ENCODE measurements at places on chromosomes 12 and 14.

- no peak for DNase-seq
These were observed 237.1 kb downstream of the FOXN3 start for GRCh38 chr14:89179891-89180404.

- no peak for DNase-seq
These were observed 131.0 kb upstream of the SRRM4 start for GRCh38 chr12:118850244-118850825.

- DNase-seq: no peak
These were observed 30.1 kb upstream of the STON2 start for GRCh38 chr14:81430235-81430634.

DNA sequence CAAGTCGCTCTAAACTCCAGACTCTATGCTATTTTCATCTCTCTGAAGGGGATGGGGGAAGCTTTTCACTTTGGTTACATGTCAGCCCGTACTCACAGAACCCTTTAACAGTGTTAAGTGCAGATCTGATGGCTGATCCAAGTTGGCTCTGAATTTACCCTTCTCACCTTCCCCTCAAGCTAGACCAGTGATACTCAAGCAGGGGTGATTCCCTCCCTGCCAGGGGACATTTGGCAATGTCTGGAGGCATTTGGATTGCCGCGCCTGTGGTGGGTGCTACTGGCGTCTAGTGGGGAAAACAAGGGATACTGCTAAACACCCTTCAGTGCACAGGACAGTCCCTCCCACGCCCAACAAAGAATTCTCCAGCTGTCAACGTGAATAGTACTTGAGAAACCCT lies 6.0 kb upstream of the TEX52 start:
- no peak for DNase-seq

DNA sequence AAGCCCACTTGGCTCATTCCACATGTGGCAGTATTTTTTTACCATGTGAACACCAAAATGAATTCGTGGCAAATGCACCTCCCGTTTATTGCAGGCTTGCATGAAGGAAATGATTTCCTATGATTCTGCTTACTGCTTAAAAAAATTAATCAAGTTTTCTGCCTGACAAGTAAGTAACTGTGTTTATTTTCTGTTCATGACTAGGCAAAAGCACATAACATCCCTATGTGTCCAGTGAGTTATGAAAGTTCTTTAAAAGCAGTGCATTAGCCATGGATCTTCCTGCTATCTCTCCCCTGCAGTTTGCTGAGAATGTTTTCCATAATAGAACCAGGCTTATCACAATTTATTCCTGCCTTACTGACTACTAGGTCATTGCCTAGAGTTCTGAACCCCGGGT lies 20.4 kb downstream of the GPR65 start:
- DNase-seq: no peak

DNA sequence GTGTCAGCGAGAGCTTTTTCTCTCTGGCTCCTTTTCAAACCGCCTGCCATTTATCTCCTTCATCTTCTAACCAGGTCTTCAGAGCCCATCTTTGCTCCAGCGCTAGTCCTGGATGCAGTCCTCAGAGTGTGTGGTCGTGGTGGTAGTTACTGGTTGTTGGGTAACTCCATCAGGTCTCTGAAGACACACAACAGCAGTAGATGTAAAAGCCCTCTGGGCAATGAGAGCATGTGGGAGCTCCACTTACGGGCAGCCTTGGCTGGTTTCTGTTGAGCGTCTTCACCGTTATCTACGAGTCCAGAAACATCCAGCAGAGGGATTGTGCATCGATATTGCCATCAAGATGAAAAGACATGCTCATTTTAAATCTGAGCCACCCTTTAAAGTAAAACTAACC lies 61.2 kb downstream of the FBXL14 start:
- DNase-seq: no peak

DNA sequence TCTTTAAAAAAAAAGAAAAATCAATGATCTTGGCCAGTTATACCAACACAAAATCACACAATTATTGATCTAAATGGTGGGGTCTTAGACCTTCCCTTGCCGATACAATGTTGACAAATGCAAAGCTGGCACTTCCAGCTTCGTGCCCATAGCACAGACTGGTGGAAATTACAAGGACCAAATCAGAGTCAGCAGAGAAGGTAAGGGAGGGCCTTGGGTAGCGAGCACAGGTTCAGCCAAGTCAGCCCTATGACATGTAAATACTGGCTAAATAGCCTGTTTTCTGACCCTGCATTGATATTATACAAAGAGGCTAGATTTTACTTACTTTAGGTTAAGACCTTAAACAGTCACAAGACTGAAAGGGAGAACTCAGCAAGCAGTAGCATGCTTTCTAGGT lies 30.3 kb upstream of the WDR89 start:
- no peak for DNase-seq

DNA sequence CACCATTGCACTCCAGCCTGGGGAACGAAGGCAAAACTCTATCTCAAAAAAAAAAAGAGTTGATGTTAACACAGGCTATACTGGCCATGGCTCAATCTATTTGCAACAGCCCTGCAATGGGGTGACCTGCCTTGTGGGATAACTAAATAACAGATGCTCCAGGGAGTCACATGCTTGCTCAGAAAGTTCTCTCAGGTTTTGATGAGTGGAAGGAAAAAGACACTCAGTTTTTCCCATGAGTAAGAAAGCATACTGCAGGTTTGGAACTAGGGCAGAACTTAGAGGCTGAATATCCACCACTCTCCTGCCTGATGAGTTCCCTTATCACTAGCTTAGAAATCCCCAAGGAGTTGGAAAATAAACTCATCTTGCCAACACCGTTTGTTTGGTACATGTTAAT lies 16.9 kb downstream of the WSB2 start:
- DNase-seq: no peak

GRCh38 chr12:132406493-132407450 lies 77.4 kb upstream of the GALNT9 start:
- no peak for DNase-seq

GRCh38 chr12:3747976-3748619 lies 4.8 kb downstream of the CRACR2A start:
- DNase-seq: no peak

DNA sequence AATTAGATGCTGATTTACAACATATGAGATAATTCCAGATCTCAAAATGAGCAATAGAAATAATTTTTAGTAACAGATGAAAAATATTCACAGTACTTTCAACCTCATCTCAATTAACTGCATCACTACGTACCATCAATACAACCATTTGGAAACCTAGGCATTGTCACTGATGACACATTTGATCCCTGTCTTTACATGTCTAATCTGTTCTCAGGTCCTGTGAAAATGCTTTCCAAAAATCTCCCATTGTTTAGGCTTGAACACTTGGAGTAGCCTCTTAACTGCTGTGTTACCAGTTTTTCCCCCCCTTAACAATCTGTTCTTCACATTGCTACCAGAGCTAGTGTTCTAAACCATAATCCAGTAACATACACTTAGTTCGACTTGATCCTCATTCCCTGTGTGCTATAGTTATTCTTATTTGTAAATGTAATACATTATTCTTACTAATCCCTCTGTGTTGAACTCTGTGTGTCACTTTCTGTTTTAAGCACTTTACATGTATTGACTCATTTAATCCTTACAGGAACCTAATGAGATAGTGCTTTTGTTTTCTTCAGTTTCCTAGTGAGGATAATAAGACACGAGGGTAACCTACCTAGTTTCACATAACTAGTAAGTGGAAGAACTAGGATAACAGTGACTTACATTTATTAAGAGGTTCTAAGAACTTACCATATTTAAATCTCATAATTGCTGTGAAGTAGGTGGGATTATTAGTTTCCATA lies 41.7 kb downstream of the LARP4 start:
- DNase-seq: no peak

DNA sequence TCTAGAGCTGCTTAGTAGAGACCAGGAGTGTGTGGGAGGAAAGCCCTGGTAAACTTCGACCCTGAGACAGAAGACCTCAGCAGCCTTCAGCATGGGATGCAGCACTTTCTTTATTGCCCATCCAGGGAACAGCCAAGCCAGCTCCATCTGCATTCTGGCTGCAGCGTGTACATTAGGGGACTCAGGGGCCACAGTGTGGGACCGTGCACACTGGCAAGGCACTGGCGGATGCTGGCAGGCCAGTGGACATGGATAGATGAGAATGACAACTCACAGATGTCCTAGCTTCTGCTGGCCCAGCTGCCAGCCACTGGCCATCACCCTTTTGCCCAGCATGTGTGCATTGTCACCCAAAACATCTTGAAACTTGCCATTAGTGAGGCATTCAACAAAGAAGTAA lies 12.5 kb downstream of the PLD4 start:
- DNase-seq: no peak

DNA sequence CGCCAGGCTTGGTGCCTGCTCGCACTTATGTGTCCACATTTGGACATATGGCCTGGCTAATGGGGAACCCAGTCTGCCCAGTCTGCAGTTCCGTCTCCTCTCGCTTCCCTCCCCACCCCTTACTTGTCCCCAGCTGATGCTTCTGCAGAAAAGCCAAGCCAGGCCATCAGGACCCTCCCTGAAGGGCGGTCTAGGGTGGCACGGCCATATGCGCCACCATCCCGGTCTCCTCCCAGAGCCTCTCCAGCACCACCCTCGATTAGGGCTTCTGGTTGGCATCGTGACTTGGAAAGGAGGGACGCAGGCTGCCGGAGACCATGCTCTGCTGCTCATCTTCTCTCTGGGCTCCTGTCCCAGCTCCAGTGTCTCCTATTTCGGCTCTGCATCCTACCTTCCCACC lies 54.6 kb downstream of the CALM1 start:
- DNase-seq: no peak

DNA sequence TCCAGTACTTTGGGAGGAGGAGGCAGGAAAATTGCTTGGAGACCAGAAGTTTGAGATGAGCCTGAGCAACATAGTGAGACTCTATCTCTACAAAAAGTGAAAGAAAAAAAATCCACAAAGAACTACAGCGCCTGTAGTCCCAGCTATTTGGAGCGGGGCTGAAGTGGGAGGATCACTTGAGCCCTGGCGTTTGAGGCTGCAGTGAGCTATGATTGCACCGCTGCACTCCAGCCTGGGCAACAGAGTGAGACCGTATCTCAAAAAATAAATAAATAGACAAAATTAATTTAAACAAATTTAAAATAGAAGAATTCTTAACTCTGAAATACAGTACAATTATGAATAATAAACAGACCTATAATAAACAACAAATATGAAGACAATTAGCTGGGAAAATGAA lies 40.9 kb downstream of the ATL1 start:
- DNase-seq: no peak

DNA sequence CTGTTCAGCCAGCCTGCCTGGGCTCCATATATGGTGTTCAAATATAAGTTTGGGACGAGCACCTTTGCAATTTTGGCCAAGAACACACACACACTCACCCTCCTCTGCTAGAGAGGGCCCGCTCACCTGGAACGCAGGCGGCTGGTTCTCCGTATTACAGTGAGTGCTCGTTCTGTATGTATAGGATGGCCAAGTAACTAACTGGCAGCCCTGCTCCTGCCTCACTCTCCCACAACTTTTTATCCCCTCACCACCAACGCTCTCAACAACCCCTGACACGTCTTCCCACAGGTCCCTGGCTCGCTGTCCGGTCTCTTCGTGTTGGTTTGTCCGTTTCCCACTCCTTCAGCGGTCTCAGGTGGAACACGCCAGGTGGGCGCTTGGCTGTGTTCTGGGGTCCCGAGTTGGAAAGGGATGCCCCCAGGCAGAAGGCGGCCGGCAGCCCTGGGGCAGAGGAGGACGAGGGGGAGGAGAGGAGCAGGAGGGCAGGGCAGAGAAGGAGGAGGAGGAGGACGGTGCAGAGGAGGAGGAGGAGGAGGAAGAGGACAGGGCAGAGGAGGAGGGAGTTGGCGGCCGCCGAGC lies 398 bp upstream of the MSRB3 start:
- DNase-seq: no peak

DNA sequence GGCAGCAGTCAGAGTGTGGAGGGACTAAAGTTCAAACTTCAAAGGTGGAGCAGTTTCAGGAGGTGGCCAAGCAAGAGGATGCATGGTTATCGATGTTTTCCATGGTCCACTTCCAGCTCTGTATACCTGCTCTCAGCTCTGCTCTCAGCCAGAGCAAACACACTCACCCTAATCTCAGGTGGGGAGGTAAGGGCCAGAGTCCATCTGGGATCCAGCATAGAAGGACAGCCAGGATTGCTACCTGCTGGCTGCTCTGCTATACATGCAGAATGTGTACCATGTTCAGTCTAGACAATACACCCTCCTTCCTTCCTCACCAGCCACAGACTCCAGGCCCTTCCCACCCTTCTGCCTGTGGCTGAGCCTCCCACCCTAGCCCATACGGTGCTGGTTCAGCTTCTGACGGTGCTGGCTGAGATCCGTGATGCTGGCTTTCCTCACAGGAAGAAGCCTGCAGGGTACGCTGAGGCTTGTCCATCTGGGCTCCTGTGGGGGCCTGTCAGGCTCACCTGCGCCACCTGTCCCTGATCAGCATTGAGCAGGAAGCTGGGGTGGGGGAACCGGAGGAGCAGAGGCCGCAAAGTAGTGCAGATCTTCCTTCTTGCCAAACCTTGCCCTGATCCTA lies 2.4 kb downstream of the CBLN3 start:
- DNase-seq: no peak

DNA sequence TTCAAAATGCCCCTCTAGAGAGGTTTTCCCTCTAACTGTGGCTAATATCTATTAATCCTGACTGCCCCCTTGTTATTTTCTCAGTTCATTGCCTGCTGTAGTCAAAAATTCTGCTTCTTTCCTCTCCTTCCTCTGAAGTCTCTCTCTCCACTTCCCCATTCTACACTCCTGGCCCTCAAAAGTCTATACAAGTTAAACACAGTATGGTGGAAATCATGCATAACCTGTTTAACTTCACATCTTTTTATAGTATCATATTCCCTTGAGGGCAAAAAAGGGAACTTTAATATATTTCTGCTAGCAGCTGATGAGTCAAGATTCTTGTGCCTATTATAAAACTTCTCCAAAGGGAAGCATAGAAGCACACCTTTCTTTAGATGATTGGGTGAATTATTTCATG lies 16.7 kb downstream of the GRIP1 start:
- DNase-seq: no peak

GRCh38 chr14:47346849-47347248 lies 328.6 kb downstream of the MDGA2 start:
- DNase-seq: no peak

- DNase-seq: no peak
These were observed 79.4 kb upstream of the GZMB start for GRCh38 chr14:24713404-24713803.

DNA sequence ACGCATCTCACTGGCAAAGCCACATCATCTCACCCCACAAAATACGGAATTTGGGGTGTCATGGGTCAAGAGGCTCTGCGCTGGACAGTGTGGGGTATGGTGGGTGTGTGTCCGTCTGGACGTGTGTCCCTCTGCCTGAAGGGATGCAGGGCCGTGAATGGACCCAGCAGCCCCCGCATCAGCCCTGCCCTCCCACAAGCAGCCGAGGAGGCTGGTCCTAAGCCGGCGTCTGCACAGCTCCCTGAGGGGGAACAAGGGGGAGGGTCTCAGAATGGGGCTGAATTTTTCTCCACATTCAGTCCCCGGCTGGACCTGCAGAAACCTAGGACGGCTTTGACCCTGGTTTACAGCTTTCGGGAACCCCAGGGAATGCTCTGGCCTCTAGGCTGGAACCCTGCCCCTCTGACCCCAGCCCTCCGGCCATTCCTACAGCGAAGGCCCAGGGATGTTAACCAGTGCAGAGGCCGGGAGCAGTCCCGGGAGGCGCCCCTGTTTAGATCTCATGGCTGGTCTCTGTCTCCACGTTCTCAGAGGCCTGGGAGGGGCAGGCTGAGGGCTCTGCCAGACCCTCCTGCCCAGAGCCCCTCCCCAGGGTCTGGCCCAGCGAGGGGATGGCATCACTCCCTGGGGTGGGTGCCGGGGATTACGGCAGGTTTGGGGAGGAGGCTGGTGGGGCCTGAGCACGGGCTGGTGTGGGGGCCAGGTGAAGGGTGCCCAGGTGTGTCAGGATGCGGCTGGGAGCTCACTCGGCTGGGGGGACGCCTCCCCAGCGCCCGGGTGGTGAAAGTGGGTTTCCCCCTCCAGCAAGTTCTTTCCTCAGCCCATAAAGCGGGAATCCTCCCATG lies 156.5 kb upstream of the C14orf180 start:
- no peak for DNase-seq
